ENCODE measurements at places on chromosomes 6 and 20. TPM values are rescaled to one million over a fixed set of nuclear protein-coding genes. Genes with fewer than 3 reads are reported as not detected.

ASIP gene
- total RNA-seq, result not detected

DNA sequence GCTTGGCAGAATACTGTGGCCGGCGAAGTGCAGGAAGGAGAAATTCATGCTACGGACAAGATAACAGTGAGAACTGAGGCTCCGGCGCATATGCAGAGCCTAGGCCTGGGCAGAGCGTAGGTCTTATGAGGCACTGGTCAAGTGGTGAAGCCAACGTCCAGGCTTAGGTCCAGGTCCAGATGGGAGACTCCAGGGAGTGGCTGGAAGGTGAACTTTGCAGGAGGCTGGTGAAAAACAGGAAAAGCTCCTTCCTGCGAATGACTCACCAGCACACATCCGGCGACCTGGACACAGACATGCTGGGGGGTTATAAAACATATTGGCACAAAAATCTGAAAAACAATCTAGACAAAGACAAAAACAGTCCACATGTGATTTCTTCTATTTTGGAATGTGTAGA, 15.4 kb downstream of the C6orf141 start:
- DNase-seq, result no peak
- no peaks in the 10 kb centered on the region for H3K27me3 ChIP-seq
- no peak overlapping the region for H3K4me3 ChIP-seq
- no peaks in the 10 kb centered on the region for H3K4me1 ChIP-seq

- H3K27me3 ChIP-seq, result no peaks in the 10 kb centered on the region
- H3K4me3 ChIP-seq, result no peak overlapping the region
- no peaks in the 10 kb centered on the region for H3K4me1 ChIP-seq
- H3K27ac ChIP-seq, result no peak overlapping the region
- DNase-seq, result no peak
- H3K36me3 ChIP-seq, result no peaks in the 10 kb centered on the region
Measured at GRCh38 chr6:22506496-22506895, 62.9 kb upstream of the HDGFL1 start.

JARID2 gene
- 34.9 TPM for total RNA-seq

PRL gene
- not detected for total RNA-seq

DNA sequence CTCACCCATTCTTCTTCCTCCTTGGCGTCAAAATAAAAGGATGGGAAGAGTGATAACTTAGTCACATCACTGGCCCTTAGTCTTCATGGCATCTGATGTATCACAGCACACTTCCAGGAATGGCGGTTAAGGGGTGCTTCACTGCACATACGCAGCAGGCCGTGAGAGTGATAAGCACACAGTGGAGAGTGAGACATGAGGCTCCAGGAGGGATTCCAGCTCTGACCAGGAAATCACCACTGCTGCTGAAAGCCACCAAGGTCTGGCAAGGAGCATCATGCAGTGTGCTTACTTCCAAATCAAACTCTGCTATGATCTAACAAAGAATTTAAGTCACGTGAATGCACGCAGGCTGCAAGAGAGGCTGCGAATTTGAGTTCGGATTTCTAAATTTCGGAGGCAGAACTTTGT, 62.4 kb downstream of the ARID1B start:
- H3K27me3 ChIP-seq, result no peaks in the 10 kb centered on the region
- peaks cover 34% of the 10 kb centered on the region for H3K4me1 ChIP-seq
- no peak overlapping the region for H3K4me3 ChIP-seq
- no peaks in the 10 kb centered on the region for H3K36me3 ChIP-seq
